ENCODE measurements at places on chromosomes 1 and 21.

DNA sequence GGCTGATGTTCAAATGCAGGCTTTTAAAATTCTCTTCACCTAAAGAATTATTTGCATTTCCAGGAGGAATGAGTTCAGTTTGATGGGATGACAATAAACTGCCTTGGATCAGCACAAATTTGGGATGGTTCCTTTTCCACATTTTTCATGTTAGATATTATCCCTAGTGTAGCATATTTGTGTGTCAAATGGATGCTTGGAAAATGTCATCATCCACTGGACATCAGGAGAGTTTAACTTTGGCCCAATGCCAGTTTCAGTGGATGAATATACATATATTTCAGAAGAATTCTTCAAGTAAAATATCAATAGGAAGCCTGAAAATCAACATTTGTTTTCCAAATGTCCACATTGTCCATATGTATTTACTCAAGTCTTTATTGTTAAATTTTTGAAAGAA is 116.5 kb upstream of the COL24A1 start:
- DNase-seq = no peak

GRCh38 chr1:92902406-92902744 is 58.9 kb downstream of the DIPK1A start:
- no peak for DNase-seq

- no peak for DNase-seq
Observed at GRCh38 chr1:53203466-53203865, 6.8 kb downstream of the CPT2 start.

DNA sequence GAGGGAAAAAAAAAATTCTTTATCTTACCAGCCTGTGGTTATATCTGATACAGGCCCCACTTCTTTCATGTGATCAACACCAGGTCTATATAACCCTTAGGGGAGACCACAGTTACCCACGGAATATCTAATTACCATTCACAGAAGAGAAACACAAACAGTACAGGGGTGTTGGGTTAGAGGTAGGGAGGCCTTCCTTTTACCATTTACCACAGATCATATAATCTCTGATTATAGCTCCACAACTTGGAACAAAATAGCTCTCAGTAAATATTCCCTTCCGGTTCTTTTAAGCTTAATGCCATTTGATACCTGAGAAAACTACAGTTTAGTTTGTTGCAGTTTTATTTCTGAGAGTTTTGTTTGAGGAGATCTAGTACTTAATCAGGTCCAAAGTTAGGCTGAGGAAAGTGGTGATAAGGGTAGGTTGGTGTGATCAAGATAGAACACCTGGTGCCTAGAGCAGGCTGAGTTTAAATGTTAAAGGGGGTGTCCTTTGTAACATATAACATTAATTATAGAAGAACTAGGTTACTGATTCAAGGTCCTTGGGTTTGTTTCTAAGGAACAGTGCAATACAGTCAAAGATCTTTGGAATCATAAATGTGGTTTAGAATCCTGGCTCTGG is 14.1 kb downstream of the EPB41 start:
- no peak for DNase-seq

DNA sequence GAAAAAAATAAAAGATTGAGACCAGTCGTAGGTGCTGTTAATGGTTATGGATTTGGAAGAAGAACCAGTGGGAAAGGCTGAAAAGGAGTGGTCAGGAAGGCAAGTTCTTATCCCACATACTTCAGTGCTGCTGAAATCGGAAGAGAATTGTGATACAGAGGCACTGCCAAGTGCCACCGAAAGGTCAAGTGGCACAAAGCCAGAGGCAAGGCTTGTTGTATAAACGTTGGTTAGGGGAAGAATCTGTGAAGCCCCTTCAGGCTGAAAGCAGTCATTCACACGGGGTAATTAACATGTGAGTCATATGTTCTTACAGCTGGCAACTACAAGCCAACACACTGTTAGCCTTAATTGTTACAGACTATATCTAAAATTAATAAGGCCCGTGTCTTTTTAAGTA is 48.8 kb downstream of the ZBTB40 start:
- DNase-seq = no peak

DNA sequence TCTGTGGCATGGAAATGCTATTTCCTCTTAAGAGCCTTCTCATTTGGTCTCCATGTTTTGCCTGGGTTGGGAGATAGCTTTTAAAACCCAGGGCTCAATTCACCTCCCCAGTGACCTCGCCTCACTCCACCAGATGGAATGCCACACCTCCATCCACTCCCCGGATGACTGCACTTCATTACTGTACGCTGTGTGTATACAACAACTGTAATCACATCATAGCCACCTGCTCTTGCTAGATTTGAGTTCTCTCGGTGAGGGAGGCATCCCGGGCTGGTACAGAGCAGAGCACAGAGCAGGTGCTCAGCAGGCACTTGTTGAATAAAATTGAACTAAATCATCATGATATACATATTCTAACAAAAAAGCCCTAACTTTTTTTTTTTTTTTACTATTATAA is 26.0 kb downstream of the SDE2 start:
- no peak for DNase-seq

DNA sequence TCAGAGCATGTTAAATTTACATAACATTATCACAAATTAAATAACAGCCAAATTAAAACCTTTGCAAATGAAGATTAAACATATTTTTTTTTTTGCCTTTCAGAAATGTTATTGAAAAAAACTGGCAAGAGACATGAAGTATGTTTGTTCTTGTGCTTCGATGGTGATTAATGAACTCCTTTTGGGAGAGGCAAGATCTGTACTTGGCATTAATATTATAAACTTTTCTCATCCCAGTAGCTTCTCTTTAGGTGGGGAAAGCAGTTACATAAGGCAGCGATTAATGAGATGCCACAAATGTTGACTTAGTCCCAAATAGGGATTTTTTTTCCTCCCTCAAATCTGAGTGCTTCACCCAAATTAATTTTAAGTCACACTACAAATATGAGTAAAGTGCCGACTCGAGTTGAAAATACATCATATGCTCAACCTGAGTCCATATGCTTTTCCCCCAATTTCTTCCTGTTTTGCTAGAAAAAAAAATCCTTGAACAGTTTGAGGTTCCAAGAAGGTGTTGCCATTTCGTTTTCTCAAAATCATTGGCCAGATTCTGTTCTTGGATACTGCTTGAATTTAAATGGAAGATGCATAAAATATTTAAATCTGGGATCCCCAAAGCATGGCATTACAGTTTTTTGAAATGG is 294.5 kb downstream of the VAV3 start:
- no peak for DNase-seq

DNA sequence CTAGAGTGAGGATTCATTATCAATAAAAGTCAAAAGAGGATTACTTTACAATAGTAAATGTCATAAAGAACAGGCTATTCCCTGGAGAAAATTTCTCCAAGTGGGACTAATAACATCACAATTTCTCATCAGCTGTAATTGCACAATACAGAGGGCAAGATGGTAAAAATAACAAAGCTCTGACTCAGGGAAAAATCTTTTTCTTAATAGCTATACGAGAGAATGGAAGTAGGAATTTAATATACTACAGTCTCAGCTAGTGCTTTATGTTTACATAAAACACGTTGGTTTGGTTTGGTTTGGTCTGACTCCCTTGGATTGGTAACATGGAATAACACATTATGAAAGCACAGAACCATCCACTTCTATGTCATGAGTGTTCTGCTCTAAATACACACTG is 397.6 kb downstream of the LRRIQ3 start:
- DNase-seq = no peak

DNA sequence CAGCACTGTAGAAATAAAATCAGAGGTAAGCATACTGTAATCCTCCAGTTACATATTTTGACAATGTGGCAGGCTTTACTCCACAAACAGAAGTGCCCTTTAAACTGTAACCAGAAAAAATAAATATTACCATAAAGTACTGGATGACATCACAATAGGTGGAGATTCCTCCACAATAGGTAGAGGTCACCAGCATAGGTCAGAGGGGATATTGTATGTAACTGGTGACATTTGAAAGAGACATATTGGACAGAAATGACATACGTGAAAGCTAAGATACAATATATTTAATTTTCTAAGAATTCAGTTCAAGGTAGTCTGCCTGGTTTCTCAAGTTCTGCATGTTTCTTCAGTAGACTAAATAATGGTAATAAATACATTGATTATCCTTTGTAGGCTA is at the start of gene ASB17:
Gene ASB17, minus strand, starts transcription at position 101 of the 400 bp plus-strand sequence. CDS start 113 bp downstream, outside the sequence.
- DNase-seq = no peak

DNA sequence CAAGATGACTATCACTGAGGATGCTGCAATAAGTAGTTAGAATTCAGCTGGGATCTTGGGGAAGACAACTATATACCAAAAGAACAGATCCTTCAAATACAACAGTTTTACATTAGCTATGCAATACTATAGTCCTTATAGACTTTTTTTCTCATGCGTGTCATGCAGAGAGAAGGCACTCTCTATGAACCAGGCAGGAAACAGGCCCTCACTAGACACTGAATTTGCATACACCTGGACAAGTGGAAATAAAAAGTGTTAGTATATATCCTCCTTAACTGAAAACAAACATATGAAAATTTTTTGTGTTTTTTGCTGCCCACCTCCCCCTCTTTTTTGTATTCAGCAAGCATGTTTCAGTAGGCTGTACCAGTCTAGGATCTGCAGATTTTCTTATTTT is 29.9 kb downstream of the TMCO1 start:
- no peak for DNase-seq

GRCh38 chr21:17351766-17352165 is 161.1 kb upstream of the CXADR start:
- no peak for DNase-seq

- DNase-seq = no peak
Observed at GRCh38 chr1:203306965-203307541, 1.7 kb downstream of the BTG2 start.

GRCh38 chr1:168243198-168243597 is 17.4 kb downstream of the SFT2D2 start:
- no peak for DNase-seq

GRCh38 chr1:179493323-179493722 is 82.4 kb downstream of the NPHS2 start:
- no peak for DNase-seq

GRCh38 chr1:17061892-17062291 is 8.1 kb upstream of the SDHB start:
- DNase-seq = no peak

All from stimulated activated CD4-positive, alpha-beta T cell treated with anti-CD3 and anti-CD28 coated beads, Interleukin-15, amount 100 ng/mL, for 48 hours (primary cell).